ENCODE measurements at places on chromosomes 3 and 15.

GRCh38 chr15:90101130-90101968 is 919 bp downstream of the IDH2 start:
- no peak for DNase-seq

GRCh38 chr15:43209059-43209824 is 11.6 kb downstream of the EPB42 start:
- DNase-seq: no peak

DNA sequence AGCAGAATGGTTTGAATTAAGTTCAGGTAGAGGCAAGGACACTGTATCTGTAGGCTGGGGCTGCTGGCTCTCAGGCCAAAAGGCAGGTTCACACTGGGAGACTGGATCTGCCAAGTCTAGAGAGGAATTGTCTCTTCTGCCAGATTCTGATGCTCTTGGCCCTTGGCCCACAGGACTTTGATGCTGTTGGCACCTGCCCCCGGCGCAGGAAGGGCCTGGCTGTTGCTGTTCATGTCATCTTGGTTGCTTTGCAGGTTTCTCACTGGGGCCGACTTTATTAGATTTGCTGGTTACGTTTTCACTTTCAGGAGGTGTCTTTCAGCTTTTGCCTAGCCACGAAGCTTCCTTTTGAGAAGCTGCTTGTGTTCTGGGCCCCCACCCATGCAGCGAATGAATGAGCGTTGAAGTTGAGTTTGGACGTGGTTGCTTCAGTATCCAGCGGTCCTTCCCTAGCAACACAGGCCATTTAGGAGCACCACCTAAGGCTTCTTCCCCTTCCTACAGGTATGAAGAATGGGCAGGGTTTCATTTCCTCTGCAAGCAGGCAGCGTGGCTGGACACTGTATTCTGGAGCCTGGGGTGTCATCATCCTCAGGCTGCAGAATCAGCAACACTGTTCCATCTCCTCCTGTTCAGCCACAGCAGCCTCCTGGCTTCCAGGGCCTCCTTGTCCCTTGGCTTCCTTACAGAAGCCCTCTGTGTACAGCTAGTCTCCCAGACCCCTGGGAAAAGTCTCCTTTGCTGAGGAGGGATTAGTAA is 65.6 kb upstream of the PRR23C start:
- no peak for DNase-seq

- no peak for DNase-seq
Measured at GRCh38 chr15:94576889-94577533, 345.6 kb downstream of the MCTP2 start.

GRCh38 chr3:157101486-157101885 is 58.5 kb downstream of the CCNL1 start:
- no peak for DNase-seq

- DNase-seq: no peak
Measured at GRCh38 chr3:116340680-116341216, 104.5 kb downstream of the LSAMP start.

DNA sequence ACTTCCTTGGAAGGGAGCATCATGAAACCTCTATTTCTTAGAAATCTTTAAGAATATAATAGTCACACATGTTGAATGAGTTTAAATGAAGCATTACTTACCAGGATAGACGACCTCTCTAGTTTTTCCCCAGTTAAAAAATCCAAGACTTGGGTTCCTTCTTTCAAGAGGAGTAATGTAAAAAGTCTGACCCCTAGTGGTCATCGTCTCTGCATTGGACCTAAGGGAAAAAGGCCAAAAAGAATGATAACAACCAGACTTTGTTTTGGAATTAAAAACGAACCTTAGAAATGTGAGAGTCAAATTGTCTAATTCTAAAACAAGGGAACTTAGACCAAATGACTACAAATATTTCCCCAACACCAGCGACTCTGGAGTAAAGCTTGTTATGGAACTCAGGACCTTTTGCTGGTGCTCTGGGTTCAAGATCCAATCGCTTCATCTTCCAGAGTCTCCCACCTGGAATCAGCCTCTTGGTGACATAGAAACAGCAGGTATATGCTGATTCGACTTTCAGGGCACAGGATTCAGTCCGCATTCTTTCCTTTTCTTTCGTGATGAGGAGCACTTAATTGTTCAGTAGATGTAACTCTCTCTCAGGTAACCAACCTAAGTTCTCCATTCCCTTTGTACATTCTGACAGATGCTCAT is 214.8 kb upstream of the TPRG1 start:
- DNase-seq: no peak

DNA sequence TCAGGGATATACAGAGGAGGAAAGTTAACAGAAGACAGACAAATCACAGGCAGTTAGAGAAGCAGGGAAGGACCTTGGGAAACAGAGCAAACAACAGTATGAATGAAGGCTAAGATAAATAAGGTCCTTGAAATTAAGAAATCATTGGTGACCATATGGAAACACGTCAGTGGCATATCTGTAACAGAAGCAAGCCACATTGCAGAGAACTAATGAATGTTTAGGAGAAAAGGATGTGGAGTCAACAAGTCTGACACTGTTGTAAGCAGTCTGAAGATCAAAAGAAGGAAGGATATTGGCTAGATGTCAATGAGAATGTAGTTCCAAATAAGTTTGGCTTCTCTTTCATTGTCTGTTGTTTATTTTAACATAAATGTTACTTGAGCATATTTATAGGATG is 542.4 kb downstream of the UNC13C start:
- no peak for DNase-seq

DNA sequence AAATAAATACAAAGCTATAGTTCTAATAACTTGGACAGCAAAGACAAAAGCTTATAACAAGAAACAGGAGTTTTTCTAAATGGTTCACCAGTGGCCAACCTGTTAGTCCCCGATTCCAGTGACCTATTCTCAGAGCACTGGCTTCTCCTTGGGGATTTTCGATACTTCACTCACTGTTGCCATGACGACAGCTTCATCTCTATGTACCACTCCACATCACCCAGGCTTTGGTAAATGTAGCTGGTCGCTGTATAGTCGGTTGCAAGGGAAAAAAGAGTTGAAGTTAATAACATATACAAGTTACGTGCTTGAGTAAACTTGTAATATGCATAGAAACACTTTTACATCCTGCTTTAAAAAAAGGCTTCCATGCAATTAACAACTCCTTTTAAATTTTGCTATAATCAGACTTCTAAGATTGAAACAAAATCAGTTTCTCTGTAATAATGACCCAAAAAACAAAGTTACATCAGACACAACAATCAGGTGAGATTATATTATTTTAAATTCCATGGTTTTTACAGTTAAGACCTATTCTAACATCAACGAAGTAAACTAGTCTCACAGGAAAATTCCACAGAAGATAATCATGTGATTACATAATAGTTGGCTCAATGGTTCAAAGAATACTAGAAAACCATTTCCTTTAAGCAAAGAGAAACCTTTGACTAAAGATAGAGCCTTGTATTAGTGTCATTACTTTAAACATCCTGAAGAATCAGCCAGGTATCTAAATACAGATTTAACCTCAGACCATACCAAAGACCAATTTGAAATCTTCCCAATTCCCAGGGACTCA is 2.9 kb downstream of the CCNL1 start:
- no peak for DNase-seq
